ENCODE measurements at places on chromosomes 11 and 22.

GRCh38 chr11:73734993-73735392 lies 25.9 kb downstream of the RAB6A start:
- no peak for DNase-seq

GRCh38 chr11:78977009-78977408 lies 402.3 kb upstream of the NARS2 start:
- DNase-seq, result no peak

DNA sequence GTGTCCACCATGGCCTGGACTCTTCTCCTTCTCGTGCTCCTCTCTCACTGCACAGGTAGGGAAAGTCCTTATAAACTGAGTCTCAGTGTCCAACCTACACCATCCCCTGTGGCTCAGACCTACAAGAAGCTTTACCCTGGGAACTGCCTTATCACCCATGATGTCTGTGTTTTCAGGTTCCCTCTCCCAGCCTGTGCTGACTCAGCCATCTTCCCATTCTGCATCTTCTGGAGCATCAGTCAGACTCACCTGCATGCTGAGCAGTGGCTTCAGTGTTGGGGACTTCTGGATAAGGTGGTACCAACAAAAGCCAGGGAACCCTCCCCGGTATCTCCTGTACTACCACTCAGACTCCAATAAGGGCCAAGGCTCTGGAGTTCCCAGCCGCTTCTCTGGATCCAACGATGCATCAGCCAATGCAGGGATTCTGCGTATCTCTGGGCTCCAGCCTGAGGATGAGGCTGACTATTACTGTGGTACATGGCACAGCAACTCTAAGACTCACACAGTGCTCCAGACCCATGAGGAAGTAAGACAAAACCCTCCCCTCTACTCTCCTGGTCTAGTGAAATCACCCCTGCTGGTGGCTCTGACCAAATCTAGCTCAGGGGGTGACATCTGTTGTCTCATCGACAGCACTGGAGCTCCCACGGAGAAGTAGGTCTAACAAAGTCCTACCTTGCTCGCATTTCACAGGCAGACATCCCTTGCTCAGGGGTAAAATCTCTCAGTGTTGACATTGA lies 74.3 kb downstream of the VPREB1 start:
- DNase-seq, result no peak

DNA sequence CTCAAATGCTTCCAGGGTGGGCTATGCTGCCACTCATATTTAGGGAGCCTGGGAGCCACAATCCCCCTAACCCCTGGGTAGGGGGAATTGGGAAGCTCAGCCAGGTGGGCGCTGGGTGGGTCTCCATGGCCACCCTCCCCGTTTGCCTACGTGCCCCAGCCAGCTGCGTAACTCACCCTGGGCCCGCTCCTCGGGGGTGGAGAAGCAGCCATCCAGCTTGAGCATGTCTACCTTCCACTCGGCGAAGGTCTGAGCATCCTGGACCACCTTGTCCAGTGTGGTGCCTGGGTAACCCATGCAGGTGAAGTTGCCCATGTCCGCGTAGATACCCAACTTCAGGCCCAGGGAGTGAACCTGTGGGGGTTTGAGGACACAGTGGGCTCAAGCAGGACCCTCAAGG lies 3.7 kb downstream of the NAGA start:
- no peak for DNase-seq

GRCh38 chr11:64318766-64319761 lies 1.1 kb downstream of the PRDX5 start:
- no peak for DNase-seq

DNA sequence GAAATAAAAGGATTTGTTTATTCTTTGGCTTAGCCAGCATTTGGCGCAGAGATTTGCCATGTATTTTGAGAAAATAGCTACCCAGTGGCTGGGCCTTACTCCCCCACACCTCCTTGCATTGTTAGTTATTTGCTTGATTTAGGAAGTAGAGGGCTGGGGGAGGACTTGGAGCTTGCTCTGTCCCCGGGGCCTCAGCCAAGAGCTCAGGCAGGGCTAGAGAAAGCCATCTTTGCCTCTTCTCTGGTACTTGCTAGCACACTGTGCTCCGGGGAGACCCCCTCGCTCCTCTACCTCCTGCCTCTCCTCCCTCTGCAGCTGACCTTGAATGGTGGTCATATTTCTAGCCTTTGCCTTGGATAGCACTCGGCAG lies 93.0 kb downstream of the SCN3B start:
- no peak for DNase-seq

GRCh38 chr11:75394085-75394840 lies 5.1 kb upstream of the RPS3 start:
- DNase-seq, result no peak
